ENCODE measurements at places on chromosomes 4 and X.

- peak; percentile 83 for ATAC-seq
These were observed 18.3 kb downstream of the CD99L2 start for GRCh38 chrX:150879855-150880807.

DNA sequence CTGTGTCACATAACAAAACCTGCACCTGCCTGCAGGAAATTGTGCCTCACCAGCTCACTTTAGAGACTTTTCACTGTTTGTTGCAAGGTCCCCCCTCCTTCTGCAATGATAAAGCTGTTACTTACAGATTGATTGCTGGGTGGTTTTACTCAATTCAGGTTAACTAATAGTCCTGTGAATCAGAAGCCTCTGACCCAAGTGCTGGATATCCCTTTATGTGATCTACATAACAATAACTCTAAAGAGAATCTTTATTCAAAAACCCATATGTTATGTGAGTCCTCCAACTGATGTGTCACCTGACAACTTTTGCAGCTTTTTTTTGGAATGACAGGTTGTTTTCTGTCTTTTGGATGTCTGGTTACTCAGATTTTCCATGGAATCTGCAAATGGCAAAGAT lies 2323.6 kb upstream of the TENM3 start:
- no peak for ATAC-seq

GRCh38 chr4:11469650-11470437 lies 41.1 kb upstream of the HS3ST1 start:
- ATAC-seq = no peak

- ATAC-seq = no peak
These were observed 93.0 kb upstream of the ANK2 start for GRCh38 chr4:112956484-112956896.

GRCh38 chr4:139035650-139036049 lies 20.1 kb downstream of the NOCT start:
- ATAC-seq = no peak
